ENCODE measurements at places on chromosomes 1 and 21.

DNA sequence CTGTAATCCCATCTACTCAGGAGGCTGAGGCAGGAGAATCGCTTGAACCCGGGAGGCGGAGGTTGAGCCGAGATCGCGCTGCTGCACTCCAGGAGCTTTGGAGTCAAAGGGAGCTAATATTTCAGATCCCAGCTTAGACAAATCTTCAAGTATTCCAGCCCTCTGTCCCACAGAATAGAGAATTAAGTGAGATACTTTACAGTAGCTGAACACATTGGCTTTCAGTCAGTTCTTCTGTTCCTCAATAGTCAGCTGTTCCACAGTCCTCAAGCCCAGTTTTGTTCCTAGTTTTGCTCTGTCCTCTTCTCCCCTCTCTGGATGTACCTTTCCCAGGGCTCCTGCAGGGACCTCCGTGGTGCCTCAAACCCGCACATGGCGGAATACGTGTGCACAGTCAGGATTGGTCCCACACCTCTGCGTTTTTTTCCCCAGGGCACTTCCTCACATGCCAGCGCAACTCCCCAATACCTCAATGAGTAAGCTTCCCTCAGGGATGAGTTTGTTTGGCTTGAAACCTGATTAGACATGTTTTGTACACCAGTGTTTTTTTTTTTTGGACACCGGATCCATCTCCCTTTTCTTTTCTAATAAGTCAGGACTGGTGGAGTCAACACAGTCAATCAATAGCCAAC lies 1.2 kb downstream of the MFN2 start:
- DNase-seq, result no peak

DNA sequence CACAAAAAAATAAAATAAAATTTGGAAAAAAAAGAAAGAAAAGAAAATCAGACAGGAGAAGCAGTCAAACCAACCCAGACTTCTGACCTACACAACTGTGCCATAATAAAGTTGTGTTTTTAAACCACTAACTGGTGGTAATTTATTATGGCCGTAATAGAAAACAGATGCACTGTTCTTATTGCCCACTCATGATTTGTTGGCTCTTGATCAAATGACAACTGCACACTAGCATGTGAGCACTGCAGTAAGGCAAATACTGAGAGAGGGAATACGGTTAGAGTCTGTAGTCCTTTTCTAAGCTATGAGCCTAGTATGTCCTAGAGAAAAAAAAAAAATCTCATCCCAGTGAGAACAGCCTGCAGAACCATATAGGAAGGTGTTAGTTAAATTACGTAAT lies 61.2 kb upstream of the TNR start:
- DNase-seq, result no peak

DNA sequence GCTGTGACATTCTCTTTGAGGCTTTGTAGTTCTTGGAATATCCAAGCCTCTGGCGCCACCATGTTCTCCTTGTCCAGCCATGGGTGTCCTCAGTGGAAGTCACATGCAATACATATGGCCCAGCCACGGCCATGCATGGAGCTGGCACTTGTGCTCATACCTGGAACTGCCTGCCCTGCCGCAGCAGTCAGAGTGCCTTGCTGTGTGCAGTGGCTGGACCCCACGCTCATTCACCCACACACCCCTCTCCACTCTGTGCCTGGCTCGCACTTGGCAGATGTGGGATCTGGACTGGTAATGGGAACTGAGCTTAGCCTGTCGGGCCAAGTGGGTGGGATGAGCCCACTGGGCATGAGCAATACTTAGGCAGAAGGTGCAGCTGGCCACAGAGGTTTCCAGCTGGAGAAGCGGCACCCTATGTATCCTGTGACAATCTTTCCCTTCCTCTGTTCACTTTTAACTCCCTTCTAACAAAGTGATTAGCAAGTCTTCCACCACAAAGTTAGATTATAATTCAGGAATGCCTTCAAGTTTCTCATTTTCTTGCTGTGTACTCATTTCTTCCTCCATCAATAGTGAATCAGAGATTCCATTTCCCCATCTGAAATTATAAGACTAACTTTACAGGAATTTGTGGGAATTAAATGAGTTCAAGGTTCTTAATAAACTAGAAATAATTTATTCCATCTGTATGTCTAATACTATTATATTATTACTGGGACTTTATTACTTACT lies 351.6 kb upstream of the NCAM2 start:
- no peak for DNase-seq

GRCh38 chr1:2452201-2452931 lies 23.7 kb upstream of the PLCH2 start:
- DNase-seq, result no peak

DNA sequence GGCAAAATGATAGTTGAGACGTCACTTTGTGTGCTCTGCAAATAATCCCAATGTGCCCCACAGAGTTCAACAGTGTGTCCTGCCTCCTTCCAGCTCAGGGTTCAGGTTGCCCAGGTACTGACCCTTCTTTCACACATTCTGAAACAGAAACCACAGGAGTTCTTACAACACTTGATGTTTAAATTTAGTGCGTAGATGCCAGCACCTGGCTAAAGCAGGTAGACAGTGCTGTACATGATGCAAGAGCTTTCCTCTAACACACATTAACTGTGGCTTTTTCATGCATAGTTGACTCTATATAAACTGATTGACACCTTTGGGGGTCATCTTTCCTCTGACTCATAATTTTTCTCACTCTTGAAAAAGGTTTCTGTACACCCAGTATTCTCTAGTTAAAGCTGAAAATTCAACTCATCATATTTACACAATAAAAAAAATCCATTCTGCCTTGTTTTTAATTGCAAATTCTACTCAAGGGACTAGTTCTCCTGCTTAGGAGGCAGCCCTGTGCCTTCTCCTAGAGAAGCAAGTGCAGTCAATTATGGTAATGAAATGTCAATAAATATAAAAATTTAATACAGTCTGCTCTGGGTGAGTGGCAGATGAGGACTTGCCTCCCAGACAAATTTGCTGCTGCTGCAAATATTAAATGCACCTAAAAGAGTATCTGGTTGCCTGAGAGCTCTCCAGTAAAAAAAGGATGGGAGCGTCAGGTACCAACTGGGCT lies 91.4 kb downstream of the NR5A2 start:
- no peak for DNase-seq

DNA sequence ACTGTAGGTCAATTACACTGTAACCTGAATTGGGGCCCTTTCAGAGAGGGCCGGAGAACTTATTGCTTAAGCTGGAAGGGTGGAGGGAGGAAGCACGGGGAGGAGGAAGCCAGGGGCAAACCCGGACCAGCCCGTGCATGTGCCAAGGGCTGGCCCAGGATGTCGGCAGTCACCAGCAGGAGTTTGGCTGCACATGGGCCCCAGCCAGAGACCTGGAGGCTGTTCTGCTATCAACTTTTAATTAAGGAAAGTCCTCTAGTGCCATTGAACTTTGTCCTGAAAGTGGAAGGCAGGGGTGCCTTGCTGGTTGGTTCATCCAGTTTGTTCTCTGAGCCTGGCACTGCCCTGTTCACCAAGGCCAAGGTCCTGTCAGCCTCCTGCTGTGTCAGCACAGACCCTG lies 200.8 kb upstream of the VAMP3 start:
- no peak for DNase-seq
